GM23248 (cell line): ENCODE measurements at places on chromosomes 2 and 18. TPM values are rescaled to one million over a fixed set of nuclear protein-coding genes. Genes with fewer than 3 reads are reported as not detected.
A peak's percentile ranks its signal among the peaks of the same experiment; 100 is the strongest.

GRCh38 chr2:85330839-85331636, 3.2 kb upstream of the TGOLN2 start:
- H3K27ac ChIP-seq: no peak overlapping the region
- H3K27me3 ChIP-seq: no peaks in the 10 kb centered on the region
- no peak overlapping the region for H3K4me3 ChIP-seq
- H3K4me1 ChIP-seq: 0 out of 2 replicates have a peak, but pooled peaks cover 7% of the 10 kb centered on the region
- no peaks in the 10 kb centered on the region for H3K36me3 ChIP-seq
- no peak for DNase-seq

GRCh38 chr2:222982909-222983265, 69.1 kb upstream of the KCNE4 start:
- no peak for DNase-seq
- H3K27ac ChIP-seq: no peak overlapping the region
- H3K27me3 ChIP-seq: no peaks in the 10 kb centered on the region
- H3K4me3 ChIP-seq: no peak overlapping the region
- H3K4me1 ChIP-seq: peaks cover 9% of the 10 kb centered on the region

The SLC4A3 gene
- 0.54 and 1.6 TPM in 2 replicates for total RNA-seq

The UBXN4 gene
- total RNA-seq: 60.4 and 69.7 TPM in 2 replicates

DNA sequence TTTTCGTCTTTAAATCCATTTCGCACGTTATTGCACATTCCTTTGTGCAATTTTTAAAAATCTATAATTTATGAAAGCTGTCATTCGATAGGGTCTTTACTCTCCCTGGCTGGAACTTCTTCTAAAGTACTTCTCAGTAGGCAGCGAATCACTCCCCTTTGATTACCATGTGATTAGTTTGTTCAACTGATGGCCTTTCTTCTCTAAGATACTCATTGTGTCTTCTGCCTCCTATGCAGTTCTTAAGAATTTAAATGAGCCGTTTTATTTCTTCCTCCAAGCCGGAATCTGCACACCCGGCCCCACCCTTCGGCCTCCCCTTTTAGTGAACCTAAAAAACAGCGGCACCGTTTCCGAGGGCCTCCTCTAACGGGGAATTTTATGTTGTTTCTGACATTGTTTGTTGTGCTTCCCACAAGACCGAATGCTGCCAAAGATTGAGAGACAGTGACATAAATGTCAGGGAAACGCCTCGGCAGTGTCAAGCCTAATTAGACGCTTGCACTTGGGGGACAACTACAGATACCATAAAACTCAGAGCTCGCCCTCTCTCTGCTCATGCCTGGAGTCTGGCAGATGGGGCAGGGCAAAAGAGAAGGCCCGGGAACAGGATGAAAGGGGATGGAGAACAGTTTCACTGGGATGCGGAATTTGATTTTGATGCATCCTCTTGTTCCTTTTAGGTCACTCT, 255.3 kb downstream of the BCL11A start:
- no peaks in the 10 kb centered on the region for H3K36me3 ChIP-seq

DNA sequence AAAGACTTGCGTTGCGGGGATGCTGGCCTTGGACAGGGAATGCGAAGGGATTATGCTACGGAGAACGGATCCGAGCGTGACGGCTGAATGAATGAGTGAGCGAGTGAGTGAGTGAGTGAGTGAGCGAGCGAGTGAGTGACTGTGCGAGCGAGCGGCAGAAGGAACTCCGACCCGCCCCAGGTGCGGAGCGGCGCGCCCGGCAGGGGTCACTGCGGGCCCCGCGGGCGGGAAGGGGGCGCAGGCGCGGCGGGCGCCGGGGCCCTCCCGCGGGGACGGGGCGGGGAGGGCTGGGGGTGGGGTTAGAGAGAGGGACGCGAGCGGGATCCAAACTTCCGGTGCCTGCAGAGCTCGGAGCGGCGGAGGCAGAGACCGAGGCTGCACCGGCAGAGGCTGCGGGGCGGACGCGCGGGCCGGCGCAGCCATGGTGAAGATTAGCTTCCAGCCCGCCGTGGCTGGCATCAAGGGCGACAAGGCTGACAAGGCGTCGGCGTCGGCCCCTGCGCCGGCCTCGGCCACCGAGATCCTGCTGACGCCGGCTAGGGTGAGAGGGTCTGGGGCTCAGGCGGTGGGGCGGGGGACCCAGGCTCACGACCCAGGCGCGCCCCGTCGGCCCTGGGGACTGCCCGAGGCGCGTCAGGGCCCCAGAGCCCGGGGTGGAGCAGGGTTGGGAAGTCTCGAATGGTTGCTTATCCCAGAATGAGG, at the start of gene ITM2C:
TSS of gene ITM2C (plus strand) at position 338 of the 702 bp plus-strand sequence. CDS start at position 422, 84 bp downstream.
- DNase-seq: peak; percentile 70
- peak within 1 kb of the TSS; percentile 72 for H3K4me3 ChIP-seq
- no peak within 1 kb of the TSS for H3K27ac ChIP-seq
- no peaks in the 10 kb centered on the region for H3K4me1 ChIP-seq

DNA sequence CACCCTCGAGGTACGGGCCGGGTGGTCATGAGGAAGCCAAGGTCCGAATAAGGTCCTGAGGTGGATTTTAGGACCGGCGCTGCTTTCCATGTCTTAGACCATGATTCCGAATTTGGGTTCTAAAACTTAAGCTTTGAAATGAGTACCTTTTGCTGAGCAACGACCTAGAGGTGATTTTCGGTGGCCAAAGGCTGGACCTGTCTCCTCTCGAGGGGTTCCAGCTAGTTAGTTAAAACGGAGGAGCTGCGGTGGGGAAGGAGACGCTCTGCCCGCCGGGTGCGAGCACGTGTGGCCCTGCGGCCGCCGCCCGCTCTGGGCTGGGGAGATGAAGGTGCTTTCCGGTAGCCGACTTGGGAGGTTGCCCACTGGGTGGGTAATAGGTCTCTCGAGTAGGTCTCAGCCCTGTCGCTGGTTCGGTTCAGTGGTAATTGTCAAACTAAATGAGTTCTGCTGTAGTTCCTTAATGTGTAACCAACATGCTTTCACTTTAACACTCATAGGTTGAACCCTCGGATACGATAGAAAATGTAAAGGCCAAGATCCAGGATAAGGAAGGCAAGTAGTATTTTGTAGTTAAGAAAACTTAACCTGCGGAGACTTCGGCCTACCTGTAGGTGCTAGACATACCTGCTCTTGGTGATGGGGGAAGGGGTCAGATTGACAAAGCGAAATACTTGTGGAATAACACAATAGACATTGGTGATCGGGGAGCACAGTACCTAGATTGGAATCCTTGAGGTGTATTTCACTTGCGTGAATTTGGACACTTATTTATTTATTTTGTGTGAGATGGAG, 572 bp downstream of the RPS27A start:
- peaks cover 37% of the 10 kb centered on the region for H3K36me3 ChIP-seq
- peak overlapping the region; percentile 100 for H3K4me3 ChIP-seq
- H3K4me1 ChIP-seq: peaks cover 23% of the 10 kb centered on the region
- H3K27me3 ChIP-seq: no peaks in the 10 kb centered on the region

The LCT gene
- total RNA-seq: under 0.01 and 0.25 TPM in 2 replicates
